ENCODE measurements at places on chromosomes 13 and 19.

GRCh38 chr13:111178402-111178801 lies 63.3 kb downstream of the ARHGEF7 start:
- peaks cover 5% of the 10 kb centered on the region for H3K4me1 ChIP-seq
- H3K27ac ChIP-seq: no peak overlapping the region
- H3K36me3 ChIP-seq: peaks cover 9% of the 10 kb centered on the region
- no peak overlapping the region for H3K4me3 ChIP-seq
- no peaks in the 10 kb centered on the region for H3K27me3 ChIP-seq

DNA sequence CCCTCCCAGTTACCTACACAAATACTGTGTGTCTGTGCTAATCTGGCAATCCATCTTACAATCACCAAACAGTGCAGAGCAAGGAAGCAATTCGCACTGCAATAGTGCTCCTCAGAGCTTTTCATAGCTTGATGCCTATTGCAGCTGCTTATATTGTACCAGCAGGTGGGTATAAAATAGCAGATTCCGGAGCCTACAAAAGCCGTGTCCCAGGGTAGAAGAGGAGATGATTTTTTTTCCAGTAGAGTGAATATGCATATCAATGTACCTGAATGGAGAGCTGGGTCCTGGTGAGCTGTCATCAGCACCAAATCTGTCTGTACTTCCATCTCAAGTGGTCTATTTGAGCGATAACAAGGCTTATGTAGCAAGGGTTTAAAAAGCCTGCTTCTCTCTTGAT lies 668.4 kb downstream of the DIAPH3 start:
- no peaks in the 10 kb centered on the region for H3K4me1 ChIP-seq
- H3K36me3 ChIP-seq: no peaks in the 10 kb centered on the region
- no peak overlapping the region for H3K4me3 ChIP-seq
- H3K27ac ChIP-seq: no peak overlapping the region
- DNase-seq: no peak

DNA sequence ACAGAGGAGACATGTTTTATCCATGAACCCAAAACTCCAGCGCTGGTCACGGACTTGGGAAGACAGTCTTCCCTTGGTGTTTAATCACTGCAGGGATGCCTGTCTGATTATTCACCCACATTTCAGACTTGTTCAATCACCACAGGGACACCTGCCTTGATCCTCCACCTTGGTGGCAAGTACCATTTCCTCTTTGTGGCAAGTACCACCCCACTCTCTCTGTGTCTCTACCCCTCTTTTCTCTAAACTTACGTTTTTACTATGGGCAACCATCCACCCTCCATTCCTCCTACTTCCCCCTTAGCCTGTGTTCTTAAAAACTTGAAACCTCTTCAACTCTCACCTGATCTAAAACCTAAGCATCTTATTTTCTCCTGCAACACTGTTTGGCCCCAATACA lies 16.8 kb downstream of the ZNF83 start:
- DNase-seq: no peak
- no peaks in the 10 kb centered on the region for H3K27me3 ChIP-seq
- no peak overlapping the region for H3K4me3 ChIP-seq
- H3K36me3 ChIP-seq: peaks cover 90% of the 10 kb centered on the region

DNA sequence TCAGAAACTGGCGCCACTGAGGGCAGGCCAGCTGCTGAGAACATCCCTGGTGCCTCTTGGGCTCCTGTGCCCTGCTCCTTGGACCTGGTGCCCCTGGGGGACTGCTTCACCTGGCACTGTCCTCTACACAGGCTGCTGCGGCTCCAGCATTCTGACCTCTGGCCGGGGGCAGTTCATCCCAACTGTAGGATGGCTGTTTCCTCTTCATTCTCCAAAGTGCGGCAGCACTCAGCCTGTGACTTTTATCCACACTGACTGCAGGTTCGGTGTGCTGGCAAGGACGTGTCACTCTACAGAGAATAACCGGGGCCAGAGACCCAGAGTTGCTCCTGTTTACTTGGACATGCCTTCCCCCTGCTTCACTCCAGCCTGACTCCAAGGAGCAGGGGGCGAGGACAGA lies 7.6 kb upstream of the ANKRD10 start:
- no peak overlapping the region for H3K4me3 ChIP-seq
- no peaks in the 10 kb centered on the region for H3K27me3 ChIP-seq
- no peaks in the 10 kb centered on the region for H3K36me3 ChIP-seq
- no peak overlapping the region for H3K27ac ChIP-seq

- H3K27ac ChIP-seq: no peak overlapping the region
- no peaks in the 10 kb centered on the region for H3K4me1 ChIP-seq
- H3K36me3 ChIP-seq: no peaks in the 10 kb centered on the region
- no peak overlapping the region for H3K4me3 ChIP-seq
Measured at GRCh38 chr13:20270163-20270865, 38.2 kb upstream of the GJB6 start.

DNA sequence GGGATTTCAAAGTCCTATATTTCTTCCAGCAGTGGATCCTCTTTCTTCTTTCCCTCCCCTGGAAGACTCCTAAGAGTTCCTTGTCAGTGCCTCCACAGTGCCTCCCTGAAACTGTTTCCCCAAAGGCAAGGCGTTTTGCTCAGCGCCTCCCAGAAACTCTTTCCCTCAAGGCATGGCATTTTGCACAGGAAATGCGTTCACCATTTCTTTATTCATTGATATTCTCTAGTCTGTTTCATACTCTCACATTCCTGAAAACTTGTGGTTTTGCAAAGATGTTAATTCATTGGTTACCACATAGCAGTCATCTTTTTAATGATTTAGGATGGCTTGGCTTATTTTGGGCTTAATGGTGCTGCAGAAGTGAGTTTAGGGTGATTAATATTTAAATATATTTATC lies 177.3 kb upstream of the SLC10A2 start:
- no peaks in the 10 kb centered on the region for H3K4me1 ChIP-seq
- no peaks in the 10 kb centered on the region for H3K27me3 ChIP-seq
- no peaks in the 10 kb centered on the region for H3K36me3 ChIP-seq

DNA sequence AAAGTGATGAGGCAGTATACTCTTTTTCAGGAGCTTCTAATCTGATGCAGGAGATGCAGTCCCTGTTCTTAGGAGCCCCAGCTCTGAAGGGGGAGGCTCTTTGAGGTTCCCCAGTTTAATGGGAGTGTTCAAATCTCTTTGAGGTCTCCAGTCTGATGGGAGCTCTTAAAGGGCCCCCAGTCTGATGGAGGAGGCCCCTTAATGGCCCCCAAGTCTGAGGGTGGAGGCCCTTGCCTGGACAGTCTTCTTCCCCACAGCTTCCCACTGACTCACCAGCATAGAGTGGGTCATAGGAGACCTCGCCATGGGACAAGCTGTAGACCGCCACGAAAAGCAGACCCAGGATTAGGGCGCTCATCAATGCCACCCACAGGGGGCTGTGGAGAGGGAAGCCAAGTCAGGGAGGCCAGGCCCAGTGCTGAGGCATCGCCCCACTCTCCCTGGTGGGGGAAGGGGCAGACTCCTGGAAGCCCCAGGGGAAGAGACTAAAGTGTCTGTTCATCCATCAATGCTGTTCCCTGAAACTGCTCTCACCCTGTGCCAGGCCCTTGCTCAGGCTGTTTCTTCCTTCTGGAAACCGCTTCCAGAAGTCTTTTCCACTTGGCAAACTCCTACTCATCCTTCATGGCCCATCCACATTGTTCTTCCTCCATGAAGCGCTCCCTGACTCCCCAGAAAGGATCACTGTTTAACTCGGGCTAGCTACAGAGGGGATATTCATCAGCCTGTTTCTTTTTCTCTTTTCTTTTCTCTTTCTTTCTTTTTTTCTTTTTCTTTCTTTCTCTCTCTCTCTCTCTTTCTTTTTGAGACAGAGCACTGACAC lies 2.1 kb downstream of the TM6SF2 start:
- H3K27ac ChIP-seq: no peak overlapping the region
- peaks cover 17% of the 10 kb centered on the region for H3K4me1 ChIP-seq
- peaks cover 7% of the 10 kb centered on the region for H3K36me3 ChIP-seq
- H3K27me3 ChIP-seq: peaks cover 16% of the 10 kb centered on the region
- no peak for DNase-seq

DNA sequence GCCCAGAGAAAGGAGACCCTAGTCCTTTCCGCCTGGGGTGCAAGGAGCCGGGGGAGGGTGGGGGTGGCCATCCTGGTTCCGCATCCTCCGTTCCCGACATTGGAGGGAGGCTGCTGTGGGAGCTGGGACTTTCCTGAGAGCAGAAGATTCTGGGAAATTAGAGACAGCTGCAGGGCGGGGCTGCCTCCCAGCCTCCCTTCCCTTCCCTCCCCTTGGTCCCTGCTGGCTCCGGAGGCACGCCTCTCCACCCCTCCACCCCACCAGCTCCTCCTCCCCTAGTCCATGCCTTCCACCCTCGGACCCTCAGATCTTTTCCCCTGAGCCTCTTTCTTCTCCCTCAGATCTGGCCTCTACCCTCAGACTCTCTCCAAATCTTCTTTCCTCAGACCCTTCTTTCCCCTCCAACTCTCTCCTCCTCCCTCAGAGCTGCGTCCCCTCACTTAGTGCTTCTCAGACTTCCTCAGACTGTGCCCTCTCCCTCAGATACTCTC lies 3.1 kb upstream of the BCL3 start:
- no peak overlapping the region for H3K4me3 ChIP-seq
- H3K27ac ChIP-seq: no peak overlapping the region
- peaks cover 43% of the 10 kb centered on the region for H3K4me1 ChIP-seq
- no peaks in the 10 kb centered on the region for H3K36me3 ChIP-seq
- peak; percentile 51 for DNase-seq

DNA sequence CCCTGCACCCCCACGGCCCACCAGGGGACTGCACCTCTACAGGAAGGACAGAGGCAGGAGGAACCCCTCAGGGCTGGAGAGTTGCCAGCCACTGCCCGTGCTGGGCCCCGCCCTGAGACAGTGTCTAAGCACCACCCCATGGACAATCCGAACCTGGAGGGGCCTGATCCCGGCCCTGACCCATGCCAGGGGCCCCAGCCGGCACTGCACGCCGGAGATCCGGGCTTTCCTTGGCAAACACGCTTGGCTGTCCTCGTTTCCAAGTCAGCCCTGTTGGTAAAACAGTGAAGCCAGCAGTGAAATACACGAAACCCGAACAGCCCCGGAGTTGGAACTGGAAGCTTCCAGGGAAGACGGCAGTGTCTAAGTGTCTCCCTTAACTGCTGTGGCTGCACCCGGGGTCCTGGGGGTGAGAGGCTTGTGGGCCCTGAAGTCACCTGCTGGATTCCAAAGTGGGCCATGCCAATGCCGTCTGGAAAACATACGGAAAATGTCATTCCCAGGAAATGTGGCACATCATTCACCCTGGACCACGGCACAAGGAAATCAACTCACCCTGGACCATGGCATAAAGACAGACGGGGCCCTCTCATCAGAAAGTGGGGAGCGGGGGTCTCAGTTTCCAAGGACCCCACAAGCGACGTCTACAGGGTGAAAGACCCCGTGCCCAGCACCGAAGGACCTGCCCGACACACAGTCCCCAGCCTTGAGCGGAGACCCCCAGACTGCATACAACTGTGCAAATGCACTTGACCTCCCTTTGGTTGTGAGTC lies 30.9 kb downstream of the RASA3 start:
- peaks cover 41% of the 10 kb centered on the region for H3K4me1 ChIP-seq
- no peak overlapping the region for H3K27ac ChIP-seq
- H3K27me3 ChIP-seq: no peaks in the 10 kb centered on the region
- DNase-seq: no peak

DNA sequence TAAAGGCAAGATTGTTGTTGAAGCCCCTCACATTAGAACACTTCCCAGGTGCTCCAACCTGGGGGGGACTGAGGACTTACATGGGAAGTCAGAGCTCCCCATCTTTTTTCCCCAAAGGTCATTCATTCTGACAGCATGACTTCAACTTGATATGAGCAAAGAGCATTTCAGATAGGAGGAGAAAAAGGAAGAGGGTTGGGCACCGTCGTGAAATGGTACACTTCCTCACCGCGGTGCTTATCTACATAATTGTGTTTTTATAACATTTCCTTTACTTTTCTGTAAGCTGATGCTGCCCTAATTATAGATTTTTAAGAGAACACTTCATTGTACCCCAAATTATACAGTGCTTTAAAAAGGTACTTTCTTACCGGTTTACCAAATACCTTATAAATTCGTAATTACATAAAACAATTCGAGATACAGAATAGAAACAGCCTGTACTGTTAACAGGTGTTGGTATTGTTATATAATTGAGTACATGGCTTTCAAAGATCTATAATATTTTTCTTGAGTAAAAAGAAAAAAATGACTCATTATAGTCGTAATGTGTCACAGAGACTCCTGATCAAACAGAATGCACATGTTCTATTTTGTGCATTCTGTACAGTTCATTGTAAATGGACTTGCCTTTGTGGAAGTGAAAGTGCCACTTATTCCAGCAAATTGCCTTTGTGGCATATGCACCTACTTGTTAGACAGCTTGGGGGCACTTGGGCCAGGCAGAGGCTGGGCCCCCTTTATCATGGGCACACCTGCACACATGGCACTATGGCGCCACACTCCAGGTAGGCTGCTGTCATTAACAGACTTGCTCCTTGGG lies 81.8 kb downstream of the GGACT start:
- H3K27me3 ChIP-seq: no peaks in the 10 kb centered on the region
- no peak for DNase-seq
- H3K4me1 ChIP-seq: peaks cover 5% of the 10 kb centered on the region
- H3K36me3 ChIP-seq: no peaks in the 10 kb centered on the region

GRCh38 chr13:62209529-62209928 lies 793.9 kb upstream of the PCDH20 start:
- H3K4me1 ChIP-seq: no peaks in the 10 kb centered on the region
- H3K4me3 ChIP-seq: no peak overlapping the region

DNA sequence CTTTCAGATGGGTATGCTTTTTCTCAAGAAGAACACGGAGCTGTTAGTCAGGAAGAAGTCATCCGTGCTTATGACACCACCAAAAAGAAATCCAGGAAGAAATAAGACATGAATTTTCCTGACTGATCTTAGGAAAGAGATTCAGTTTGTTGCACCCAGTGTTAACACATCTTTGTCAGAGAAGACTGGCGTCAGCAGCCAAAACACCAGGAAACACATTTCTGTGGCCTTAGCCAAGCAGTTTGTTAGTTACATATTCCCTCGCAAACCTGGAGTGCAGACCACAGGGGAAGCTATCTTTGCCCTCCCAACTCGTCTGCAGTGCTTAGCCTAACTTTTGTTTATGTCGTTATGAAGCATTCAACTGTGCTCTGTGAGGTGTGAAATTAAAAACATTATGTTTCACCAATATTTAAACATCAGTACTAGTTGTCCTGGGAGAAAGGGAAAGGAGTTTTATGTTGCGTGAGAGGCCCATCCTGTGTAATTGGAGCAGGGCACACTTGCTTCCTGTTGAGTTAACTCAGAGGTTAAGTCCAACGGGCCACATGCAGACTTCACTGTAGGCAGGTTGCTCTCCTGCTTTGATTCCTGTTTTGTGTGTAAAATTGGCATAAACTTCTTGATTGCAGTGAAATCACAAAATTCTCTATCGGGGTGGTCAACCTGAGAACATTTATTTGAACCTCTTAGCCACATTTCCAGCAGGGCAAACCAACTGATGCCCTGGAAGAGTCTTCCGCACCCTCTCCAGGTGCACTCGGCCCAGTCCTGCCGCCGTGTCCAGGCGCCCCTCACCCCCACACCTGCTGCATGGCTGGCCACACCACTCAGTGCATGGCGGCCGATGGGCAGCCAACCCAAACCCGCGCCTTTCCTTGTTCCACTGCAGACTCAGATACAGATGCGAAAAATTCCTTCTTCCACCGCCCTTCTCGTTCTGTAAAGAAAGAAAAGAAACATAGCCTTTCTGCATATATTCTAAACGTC lies 31.6 kb downstream of the SHISA2 start:
- no peaks in the 10 kb centered on the region for H3K4me1 ChIP-seq
- no peaks in the 10 kb centered on the region for H3K36me3 ChIP-seq
- H3K27ac ChIP-seq: no peak overlapping the region
- no peak for DNase-seq
- H3K4me3 ChIP-seq: no peak overlapping the region

All from K562 (cell line).